Activated naive CD4-positive, alpha-beta T cell treated with anti-CD3 and anti-CD28 coated beads, Interleukin-2, amount 10 ng/mL, durations not matched to agents 7 days and 5 days (primary cell): ENCODE measurements at places on chromosomes 2 and 18.

GRCh38 chr2:231664727-231665126 lies 43.6 kb upstream of the PTMA start:
- peaks cover 5% of the 10 kb centered on the region for H3K27me3 ChIP-seq
- peaks cover 48% of the 10 kb centered on the region for H3K4me1 ChIP-seq
- H3K36me3 ChIP-seq: peaks cover 4% of the 10 kb centered on the region
- no peak overlapping the region for H3K27ac ChIP-seq
- H3K4me3 ChIP-seq: no peak overlapping the region
- DNase-seq: no peak

DNA sequence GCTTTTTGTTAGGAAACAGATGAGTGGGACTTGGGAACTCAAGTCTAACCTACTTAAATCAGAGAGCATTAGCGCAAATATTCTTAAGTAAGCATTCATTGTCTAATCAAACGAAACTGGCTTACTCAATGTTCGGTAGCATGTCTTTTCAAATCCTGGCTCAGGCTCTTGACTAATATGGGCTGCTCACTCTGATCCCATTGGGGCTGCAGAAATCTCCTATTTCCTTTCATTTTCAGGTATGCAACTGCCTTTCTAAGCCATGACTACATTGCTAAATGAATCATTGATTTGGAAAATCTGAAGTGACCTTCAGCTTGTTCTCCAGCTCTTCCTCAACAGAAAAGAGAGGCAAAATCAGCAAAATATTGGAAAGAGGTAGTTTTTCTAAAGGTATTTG lies 2084.4 kb upstream of the PIK3C3 start:
- H3K4me1 ChIP-seq: no peaks in the 10 kb centered on the region
- no peak for DNase-seq
- no peaks in the 10 kb centered on the region for H3K27me3 ChIP-seq
- no peak overlapping the region for H3K4me3 ChIP-seq
- H3K27ac ChIP-seq: no peak overlapping the region

DNA sequence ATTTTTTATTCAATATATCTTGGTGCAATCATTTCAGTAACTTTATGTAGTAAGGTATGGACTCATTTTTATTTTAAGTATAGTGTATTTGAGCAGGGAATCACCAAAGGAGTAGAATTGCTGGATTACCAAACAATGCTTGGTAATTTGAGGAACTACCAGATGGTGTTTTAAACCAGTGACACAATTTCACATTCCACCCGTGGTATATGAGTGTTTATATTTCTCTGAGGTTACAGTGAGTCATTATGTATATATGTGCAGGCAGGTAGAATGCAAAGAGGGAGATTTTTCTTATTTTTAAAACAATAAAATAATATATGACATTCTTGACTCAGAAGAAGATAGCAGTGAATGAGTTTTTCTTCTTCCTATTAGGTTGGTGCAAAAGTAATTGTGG lies 596.9 kb downstream of the DCC start:
- no peaks in the 10 kb centered on the region for H3K27me3 ChIP-seq
- H3K4me3 ChIP-seq: no peak overlapping the region
- H3K36me3 ChIP-seq: no peaks in the 10 kb centered on the region
- H3K4me1 ChIP-seq: no peaks in the 10 kb centered on the region

DNA sequence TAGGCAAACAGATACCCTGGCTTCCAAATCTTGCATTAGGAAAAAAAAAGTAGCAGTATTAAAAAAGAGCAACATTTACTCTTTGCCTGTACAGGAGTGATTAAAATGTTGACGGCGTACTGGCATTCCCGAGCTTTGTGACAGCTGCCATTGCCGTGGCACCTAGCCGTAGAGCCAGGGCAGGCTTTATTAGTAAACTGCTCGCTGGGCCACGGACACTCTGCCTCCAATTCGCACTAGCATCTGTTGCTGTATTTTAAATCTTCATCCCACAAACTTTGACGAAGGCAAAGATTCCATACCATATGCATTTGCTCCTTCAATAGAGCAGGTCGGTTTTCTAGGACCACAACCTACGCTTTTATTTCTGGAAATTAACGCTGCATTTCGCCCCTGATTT lies 44.5 kb upstream of the EPHA4 start:
- no peak for DNase-seq
- H3K27ac ChIP-seq: no peak overlapping the region
- H3K27me3 ChIP-seq: no peaks in the 10 kb centered on the region
- no peak overlapping the region for H3K4me3 ChIP-seq
- H3K4me1 ChIP-seq: no peaks in the 10 kb centered on the region

GRCh38 chr2:28707592-28707991 lies 44.0 kb upstream of the PPP1CB start:
- no peak for DNase-seq
- no peak overlapping the region for H3K4me3 ChIP-seq
- H3K36me3 ChIP-seq: peaks cover 1% of the 10 kb centered on the region
- no peak overlapping the region for H3K27ac ChIP-seq
- peaks cover 5% of the 10 kb centered on the region for H3K4me1 ChIP-seq

DNA sequence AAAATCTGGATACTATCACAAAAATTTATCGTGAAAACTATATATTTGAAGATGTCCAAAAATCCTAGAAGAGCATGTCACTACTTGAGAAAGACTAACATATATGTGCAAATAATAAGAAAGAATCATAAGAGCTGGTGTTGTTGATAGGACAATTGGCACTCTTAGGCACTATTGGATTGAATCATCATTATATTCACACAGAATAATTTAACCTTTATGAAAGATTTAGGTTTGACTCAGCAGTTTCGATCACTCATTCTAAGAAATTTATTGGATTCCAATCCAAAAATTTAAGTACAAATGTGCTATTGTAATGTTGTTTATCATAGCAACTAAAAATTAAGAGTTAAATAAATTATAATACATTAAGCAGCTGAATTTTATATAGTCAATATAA lies 503.6 kb downstream of the SPAG16 start:
- no peaks in the 10 kb centered on the region for H3K36me3 ChIP-seq
- H3K4me3 ChIP-seq: no peak overlapping the region
- H3K27me3 ChIP-seq: no peaks in the 10 kb centered on the region
- DNase-seq: no peak
- H3K27ac ChIP-seq: no peak overlapping the region

DNA sequence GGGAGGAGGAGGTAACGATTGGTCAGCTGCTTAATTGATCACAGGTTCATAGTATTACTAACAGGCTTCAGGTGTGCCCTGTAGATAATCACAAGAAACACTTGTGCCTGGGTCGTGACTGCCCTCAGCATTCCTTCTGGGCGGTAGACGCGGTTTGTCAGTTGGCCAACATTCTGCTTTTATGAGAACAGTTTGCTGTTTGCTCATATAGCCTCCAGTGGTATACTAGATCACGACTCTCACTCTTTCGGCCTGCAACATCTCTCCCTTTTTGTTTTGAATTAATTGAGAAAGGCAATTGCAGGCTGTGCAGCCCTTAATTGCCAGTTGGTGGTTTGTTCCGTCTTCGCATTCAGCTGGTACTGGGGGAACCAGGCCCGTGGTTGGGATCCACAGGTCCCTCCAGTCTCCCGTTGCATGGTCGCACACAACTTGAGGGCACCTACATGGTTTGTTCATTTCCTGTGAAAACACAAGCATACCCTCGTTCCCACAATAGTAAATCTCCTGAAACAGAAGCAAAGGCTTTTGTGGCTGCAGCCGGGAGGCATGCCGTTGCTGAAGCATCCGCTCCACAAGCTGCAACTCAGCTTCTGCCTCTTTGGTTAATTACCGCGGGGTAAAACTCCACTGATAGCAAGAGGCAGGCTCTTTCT lies 30.3 kb upstream of the GPR17 start:
- DNase-seq: peak; percentile 19
- peaks cover 20% of the 10 kb centered on the region for H3K4me1 ChIP-seq
- no peak overlapping the region for H3K4me3 ChIP-seq
- H3K27me3 ChIP-seq: peaks cover 52% of the 10 kb centered on the region

DNA sequence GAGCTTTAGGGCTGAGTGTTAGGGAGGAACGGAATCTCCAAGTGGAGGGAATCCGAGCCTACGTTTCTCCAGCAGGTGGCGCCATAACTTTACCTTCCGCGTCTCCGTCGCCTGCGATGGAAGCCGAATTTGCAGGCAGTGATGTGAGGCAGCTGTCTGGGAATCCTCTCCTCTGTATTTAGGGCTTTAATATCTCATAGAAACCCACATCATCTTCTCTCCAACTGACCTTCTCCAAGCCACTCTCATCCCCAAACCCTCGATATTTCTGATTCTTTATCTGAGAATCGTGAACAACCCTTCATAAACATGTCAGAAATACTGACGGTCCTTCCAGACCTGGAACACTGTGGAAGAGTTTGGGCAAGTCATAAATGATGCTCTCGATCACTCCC lies 27.5 kb downstream of the SIX2 start:
- no peaks in the 10 kb centered on the region for H3K36me3 ChIP-seq
- H3K27me3 ChIP-seq: peaks cover 25% of the 10 kb centered on the region
- no peak overlapping the region for H3K4me3 ChIP-seq
- no peaks in the 10 kb centered on the region for H3K4me1 ChIP-seq
